Liver (tissue), 10 donors: ENCODE measurements at places on chromosomes 3 and 15.

DNA sequence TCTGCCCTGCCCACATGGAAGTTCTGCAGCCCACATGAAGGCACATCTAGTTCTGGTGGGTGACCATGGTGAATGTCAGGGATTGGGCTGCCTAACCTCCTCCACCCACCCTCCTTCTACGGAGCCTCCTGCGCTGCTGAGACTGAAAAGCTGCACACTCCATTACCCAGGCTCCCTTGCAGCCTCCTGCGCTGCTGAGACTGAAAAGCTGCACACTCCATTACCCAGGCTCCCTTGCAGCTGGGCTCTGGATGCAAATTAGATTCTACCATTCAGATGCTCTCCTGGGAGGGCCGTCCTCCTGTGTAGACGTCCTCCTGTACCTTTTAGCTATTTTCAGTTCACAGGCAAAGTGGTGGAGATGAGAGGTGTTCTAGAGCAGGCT lies 32.1 kb downstream of the POMGNT2 start:
- DNase-seq: peak; percentile 19

DNA sequence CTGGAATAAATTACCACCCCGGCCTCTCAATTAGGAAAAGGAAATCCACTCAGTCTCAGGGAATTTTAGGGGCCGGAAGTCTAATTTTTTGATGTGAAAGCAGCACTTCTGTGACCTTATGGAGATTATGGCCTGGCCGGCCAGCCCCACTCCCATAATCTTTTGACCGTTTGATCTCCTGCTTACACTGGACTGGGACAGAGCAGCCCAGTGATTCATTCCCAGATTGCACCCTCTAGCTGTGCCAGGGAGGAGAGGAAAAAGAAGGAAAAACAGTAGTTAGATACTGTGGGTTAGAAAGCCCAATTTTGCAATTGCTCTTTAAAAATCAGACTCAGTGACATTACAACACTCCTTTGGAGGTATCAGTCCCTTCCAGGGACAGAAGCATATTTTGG lies 32.4 kb downstream of the GJD2 start:
- no peak for DNase-seq

- no peak for DNase-seq
These were observed 179.9 kb downstream of the CNTN6 start for GRCh38 chr3:1272546-1273265.

DNA sequence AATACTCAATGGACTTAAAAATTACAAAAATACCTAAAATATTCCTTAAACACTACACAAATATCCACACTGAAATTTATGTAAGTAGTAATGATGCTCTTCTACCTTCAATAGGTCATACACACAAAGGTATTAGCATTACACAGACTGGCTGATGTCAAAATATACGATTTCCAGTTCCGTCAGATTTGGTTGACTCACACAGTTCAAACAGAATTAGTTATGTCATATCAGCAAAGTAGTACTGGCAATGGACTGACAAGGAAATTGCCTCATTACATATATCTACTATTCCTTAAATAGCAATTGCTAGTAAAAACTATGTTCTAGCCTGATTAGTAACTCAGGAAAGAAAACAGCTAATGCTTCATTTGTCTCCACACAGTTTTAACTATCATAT lies 70.8 kb downstream of the ADAM10 start:
- no peak for DNase-seq

GRCh38 chr3:184333190-184333589 lies 4.2 kb upstream of the FAM131A start:
- no peak for DNase-seq

GRCh38 chr3:168251371-168251770 lies 155.6 kb upstream of the GOLIM4 start:
- no peak for DNase-seq

- no peak for DNase-seq
These were observed 323.5 kb downstream of the RORA start for GRCh38 chr15:60905587-60905986.

DNA sequence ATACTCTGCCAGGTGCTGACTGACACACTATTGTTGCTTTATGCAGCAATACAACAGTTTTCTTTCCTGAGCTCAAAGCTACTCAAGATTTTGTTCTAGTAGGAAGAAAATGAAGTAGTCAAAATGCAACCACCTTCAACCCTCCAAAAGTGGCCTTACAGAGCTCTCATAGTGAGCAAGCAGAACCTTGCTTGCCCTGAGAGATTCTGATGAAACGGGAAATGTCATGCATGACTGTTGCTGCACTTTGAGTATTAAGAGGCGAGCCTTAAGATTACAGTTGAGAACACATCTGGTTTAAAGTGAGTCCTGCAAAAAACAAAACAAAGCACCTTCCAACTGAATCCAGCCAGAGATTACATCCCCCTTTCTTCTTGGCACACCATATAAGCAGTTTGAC lies 29.7 kb downstream of the MINDY4B start:
- DNase-seq: no peak

- no peak for DNase-seq
These were observed 556 bp downstream of the CHP1 start for GRCh38 chr15:41231422-41232226.

DNA sequence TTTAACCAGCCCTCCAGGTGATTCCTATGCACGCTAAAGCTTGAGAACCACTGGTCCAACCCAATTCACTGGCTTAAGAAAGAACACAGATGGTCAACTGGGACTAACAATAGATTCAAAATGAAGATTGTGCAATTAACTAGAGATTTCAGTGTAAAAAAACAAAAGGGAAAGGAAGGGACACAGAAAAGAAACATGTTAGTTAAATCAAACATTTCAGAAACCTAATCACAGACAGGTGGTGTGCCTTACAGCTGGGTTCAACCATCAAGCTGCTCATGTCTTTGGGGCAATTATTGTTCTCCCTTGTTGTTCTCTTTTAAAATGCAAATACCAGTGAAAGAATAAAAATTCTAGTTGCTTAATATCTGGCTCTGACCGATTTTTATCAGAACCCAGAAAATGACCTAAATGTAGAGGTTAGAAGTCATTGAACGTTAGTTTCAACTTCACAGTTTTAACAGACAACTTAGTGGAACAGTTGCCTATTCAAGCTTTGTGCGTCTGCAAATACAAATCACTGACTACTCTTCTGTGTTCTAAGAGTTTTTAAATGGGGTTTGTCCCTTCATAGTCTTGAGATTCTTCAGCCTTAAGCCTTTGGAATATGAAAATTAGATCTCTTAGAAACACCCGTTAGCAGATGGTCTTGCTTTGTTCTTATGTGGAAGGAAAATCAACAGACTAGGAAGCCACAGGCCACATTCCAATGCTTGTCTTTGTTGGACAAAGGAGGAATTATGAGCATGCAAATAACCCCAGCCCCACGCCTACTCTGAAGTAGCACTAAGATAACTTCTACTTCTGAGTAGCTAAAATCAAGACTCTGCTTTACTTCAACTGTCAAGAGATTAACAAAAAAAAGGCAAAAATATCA lies 223.4 kb downstream of the ATP8B4 start:
- no peak for DNase-seq

- DNase-seq: no peak
These were observed 49.5 kb downstream of the CD86 start for GRCh38 chr3:122104515-122105194.

- DNase-seq: no peak
These were observed 52.2 kb downstream of the PLD1 start for GRCh38 chr3:171758109-171758508.

- DNase-seq: no peak
These were observed 31.7 kb downstream of the SLCO2A1 start for GRCh38 chr3:133997871-133998635.

GRCh38 chr3:13192471-13193213 lies 119.4 kb upstream of the IQSEC1 start:
- DNase-seq: no peak

- no peak for DNase-seq
These were observed 32.3 kb upstream of the AMOTL2 start for GRCh38 chr3:134406331-134407238.

GRCh38 chr3:117657278-117657677 lies 947.7 kb downstream of the TUSC7 start:
- no peak for DNase-seq

DNA sequence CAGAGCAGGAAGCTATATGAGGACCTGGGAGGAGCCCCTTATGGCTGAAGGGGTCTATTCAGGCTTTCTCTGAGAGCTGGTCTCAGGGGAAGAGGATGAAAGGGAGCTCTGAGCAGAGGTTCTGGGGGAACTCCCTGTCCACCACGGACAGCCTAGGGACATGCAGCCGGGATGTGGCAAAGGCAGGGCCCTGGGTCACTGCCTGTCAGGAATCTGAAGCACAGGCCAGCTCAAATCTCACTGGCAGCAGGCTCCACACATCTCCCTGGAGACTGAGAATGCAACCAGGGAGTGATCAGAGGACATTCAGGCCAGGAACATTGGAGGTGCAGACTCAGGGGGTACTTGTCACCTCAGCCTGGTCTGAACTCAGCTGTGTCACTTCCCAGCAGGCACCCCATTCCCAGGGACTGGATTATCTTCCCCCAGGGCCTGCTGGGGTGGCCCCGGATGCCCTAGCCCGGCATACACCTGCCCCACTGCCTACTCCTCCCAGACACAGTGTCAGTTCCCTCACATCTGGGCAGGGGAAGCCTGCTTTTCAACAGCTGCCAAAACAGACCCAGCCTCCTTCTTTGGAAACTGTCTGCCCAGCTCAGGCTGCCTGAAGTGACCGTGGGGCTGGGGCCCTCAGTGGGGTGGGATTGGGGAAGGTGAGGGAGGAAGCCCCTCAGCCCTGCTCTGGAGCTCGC lies 18.3 kb upstream of the SEMA3F start:
- DNase-seq: no peak

GRCh38 chr3:155332716-155333115 lies 39.2 kb upstream of the STRIT1 start:
- DNase-seq: no peak

DNA sequence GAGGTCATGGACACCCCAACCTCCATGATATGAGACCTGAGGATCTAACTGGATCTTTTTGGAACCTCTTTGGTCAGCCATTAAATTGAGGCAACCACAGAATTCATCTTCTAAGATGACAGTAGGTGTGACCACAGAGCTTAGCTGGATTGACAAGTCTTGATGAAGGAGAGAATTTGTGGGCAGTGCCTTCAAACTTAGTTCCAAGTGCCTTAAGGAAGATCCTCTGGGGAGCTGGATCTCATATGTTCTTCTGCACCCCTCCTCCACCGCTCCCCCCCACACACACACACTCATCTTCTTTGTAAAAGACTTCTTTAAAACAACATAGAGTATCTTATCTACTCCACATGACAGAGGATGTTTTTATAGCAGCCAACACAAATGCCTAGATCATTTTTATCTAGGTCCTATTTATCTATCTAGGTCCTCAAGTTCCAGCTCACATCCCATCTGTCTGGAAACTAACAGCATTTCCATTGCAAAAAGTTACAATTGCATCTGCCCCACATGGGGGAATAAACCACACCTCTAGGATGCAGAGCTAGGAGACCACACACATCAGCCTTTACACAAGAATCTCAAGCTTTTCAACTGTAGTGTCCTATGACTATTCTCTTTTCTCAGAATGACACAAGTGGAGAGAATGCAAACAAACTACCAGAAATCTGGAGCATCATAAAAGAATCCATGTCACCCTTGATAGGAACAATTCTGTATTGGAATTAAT lies 37.4 kb downstream of the WWTR1 start:
- DNase-seq: no peak

GRCh38 chr3:60636846-60637245 lies 614.4 kb downstream of the FHIT start:
- no peak for DNase-seq

DNA sequence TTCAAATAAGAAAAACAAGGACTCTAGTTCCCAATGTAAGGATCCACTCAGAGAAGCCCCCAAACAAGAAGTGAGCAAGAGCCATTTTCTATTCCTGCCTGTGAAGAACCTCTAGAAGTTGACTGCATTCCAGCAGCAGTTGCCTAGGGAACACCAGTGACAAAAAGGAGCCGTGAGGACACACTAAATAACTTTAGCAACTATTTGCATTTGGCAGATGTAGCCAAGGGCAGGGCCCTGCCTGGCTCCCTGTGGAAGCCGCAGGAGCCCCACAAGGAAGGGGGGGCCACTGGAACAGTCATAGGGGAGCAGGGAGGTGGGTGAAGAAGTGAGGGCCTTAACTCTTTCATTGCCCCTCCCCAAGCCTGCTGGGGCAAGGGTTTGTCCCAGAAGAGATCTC lies 470.2 kb upstream of the PROK2 start:
- DNase-seq: no peak

GRCh38 chr15:62588938-62589670 lies 424.0 kb upstream of the C2CD4B start:
- DNase-seq: no peak

DNA sequence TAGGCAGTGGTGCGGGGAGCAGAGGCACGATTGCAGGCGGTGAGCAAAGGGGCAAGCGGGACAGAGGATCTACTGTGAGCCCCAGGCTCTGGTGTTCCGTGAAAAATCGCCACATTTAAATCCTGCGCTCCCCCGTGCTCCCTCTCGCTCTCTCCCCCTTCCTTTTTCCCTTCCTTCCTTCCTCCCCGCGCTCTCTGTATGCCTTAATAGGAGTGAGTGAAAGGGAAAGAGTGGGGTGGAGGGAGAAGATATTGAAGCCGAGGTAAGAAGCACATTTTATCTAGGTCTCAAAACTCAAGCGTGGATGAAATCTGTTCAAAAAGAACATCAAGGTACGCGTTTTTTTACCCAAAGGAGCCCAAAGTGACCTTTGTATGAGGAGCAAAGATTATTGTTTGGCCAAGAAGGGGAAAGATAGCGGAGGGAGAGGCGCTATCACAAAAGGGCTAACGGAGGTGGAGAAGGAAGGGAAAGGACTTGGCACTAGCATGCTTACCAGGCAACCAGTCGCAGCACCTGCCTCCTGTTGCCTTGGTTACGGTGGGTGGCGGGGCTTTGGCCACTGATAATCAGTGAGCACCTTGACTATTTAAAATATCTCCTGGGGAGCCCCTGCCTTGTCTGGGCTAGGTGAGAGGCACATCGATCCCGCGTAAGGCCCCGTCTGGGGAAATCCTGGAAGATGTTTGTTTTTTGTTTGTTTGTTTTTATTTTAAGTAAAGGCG lies 14.9 kb upstream of the AEN start:
- DNase-seq: no peak
